ENCODE measurements at places on chromosomes 11 and 22. TPM values are rescaled to one million over a fixed set of nuclear protein-coding genes. Genes with fewer than 3 reads are reported as not detected.

Gene ZNF280B
- polyA plus RNA-seq: 7.6 TPM

Gene RIBC2
- 1.9 TPM for polyA plus RNA-seq

Gene APOA4
- polyA plus RNA-seq: not detected

Gene OR52N4
- polyA plus RNA-seq: 0.26 TPM

Gene KMT2A
- 34.5 TPM for polyA plus RNA-seq

Gene FAM227A
- 0.77 TPM for polyA plus RNA-seq

Gene PATE2
- polyA plus RNA-seq: not detected

Gene LRRC4C
- polyA plus RNA-seq: 1.2 TPM

Gene WNT11
- 22.0 TPM for polyA plus RNA-seq

Gene SMC1B
- polyA plus RNA-seq: 0.06 TPM

Gene NCAM1
- 183 TPM for polyA plus RNA-seq

Gene ACRV1
- 0.18 TPM for polyA plus RNA-seq

Gene ANO1
- 5.5 TPM for polyA plus RNA-seq

Gene CHRDL2
- 2.1 TPM for polyA plus RNA-seq

Gene SCN4B
- 3.7 TPM for polyA plus RNA-seq

Gene SLC37A2
- polyA plus RNA-seq: 5.3 TPM

Gene OR5J2
- not detected for polyA plus RNA-seq

Gene ANO9
- 0.53 TPM for polyA plus RNA-seq

Gene FIBIN
- polyA plus RNA-seq: 26.7 TPM

Gene OR4C46
- not detected for polyA plus RNA-seq

Gene NEFH
- polyA plus RNA-seq: 1.9 TPM

Gene CDKN1C
- polyA plus RNA-seq: 250 TPM

All from hindlimb muscle (tissue), 1 donor.